ENCODE measurements at places on chromosomes 5 and 9. TPM values are rescaled to one million over a fixed set of nuclear protein-coding genes. Genes with fewer than 3 reads are reported as not detected.

GRCh38 chr5:136014049-136015002 is 14.5 kb upstream of the TGFBI start:
- no peak overlapping the region for H3K4me3 ChIP-seq
- H3K36me3 ChIP-seq = no peaks in the 10 kb centered on the region
- peak; percentile 55 for DNase-seq
- H3K27me3 ChIP-seq = no peaks in the 10 kb centered on the region
- no peak overlapping the region for H3K27ac ChIP-seq
- no peaks in the 10 kb centered on the region for H3K4me1 ChIP-seq

DNA sequence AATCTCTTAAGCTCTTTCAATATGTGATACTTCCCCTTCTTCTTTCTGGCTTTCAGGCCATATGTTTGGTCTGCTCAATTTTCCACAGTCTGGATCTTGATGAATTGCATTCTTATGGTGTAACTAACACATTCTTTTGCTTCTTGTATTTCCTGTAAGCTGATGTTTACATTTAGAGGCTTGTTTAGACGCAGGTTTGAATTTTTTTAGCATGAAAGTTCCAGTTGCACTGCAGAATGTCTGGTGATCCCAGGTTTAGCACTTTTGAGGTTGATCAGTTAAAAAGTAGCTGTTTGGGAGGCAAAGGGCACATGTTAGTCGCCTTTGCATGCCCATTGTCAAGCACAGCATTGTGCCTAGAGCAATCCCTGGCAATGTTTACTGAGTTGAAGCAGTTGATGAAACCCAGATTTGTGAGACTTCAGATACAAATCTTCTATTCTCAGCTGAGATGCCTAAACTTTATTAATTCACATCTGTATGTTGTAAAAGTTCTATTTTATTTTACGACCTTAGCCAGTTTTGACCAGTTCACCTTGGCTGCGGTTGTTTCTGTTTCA is 59.6 kb upstream of the SPATA31C2 start:
- H3K36me3 ChIP-seq = no peaks in the 10 kb centered on the region
- no peak overlapping the region for H3K27ac ChIP-seq
- DNase-seq = no peak
- no peaks in the 10 kb centered on the region for H3K27me3 ChIP-seq
- peaks cover 3% of the 10 kb centered on the region for H3K4me1 ChIP-seq

The LRRC8A gene
- 61.3 TPM for total RNA-seq

DNA sequence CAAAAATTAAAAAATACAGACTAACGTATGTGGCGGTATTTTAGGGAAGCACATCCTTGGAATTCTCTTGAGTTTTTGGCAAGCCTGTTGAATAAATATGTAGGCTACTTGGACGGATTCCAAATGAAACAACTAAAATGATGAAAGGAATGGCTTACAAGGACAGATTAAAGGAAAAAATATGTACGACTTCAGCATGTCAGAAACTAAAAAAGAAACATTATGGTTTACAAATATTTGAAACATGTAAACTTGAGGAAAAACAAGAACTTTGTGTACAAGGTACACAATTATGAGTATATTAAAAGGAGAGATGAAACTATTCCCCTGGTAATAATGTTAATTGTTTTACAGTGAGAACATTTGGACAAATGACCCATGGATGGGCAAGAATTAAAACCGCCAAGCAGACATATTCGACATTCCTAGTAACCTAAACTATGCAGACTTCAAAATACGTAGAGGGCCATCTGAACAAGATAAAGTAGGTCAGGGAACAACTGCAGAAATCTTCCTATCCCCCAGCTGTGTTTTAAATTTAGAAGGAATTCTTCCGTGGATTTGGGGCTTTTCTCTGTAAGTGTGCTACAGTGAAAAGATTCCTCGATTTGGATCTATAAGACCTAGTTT is 12.5 kb downstream of the EDIL3 start:
- DNase-seq = no peak
- no peak overlapping the region for H3K4me3 ChIP-seq
- H3K27me3 ChIP-seq = no peaks in the 10 kb centered on the region
- H3K4me1 ChIP-seq = no peaks in the 10 kb centered on the region
- H3K27ac ChIP-seq = no peak overlapping the region

DNA sequence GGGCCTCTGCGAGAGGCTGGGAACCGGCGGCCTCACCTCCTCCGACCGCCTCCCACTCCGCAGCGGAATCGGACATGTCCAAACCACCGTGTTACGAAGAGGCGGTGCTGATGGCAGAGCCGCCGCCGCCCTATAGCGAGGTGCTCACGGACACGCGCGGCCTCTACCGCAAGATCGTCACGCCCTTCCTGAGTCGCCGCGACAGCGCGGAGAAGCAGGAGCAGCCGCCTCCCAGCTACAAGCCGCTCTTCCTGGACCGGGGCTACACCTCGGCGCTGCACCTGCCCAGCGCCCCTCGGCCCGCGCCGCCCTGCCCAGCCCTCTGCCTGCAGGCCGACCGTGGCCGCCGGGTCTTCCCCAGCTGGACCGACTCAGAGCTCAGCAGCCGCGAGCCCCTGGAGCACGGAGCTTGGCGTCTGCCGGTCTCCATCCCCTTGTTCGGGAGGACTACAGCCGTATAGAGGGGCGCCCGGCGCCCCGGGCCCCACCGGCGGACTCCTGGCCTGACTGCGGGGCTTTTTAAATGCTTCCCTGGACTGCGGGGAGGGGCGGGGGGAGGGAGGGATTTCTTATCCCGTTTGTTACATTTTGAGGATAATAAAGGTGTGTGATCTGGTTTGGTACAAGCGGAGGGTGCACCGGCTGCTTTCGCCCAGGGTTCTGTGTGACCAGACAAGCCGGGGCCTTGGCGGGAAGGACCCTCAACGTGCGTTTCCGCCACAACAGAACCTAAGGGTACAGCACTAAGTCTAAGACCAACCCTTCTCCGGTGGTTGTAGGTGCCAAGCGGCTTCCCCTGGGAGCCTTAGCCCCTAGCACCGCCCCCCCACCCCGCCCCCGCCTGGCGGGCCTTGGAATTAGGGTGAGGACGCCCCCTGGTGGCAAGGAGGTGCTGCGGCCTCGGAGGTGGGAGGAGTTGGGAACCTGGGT is 9.3 kb downstream of the PRR7 start:
- H3K27ac ChIP-seq = peak overlapping the region; percentile 64
- H3K4me3 ChIP-seq = peak overlapping the region; percentile 58
- peak; percentile 97 for DNase-seq
- no peaks in the 10 kb centered on the region for H3K36me3 ChIP-seq
- H3K27me3 ChIP-seq = no peaks in the 10 kb centered on the region

DNA sequence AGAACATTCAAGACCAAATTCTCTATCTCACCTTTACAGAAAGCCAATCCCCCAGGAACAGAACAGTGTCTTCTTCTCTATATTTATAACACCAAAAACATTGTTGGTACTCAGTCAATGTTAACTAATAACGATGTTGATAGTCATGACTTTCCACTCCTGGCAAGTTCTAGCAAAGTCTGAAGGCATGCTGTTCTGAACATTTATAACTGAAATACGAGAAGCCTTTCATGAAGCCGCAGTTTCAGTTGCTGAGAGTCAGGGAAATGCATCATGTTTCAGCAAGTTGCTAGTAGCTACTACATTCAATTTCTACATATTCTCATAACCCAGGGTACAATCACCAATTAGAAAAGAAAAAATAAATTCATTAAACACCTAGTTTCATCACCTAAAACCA is 301.4 kb downstream of the PDE4D start:
- no peak overlapping the region for H3K27ac ChIP-seq
- no peak overlapping the region for H3K4me3 ChIP-seq
- DNase-seq = no peak
- no peaks in the 10 kb centered on the region for H3K27me3 ChIP-seq

GRCh38 chr9:124010665-124011321 is 775 bp upstream of the LHX2 start:
- peak overlapping the region; percentile 15 for H3K4me3 ChIP-seq
- H3K27ac ChIP-seq = no peak overlapping the region
- H3K4me1 ChIP-seq = peaks cover 8% of the 10 kb centered on the region
- H3K27me3 ChIP-seq = peaks cover 12% of the 10 kb centered on the region
- H3K36me3 ChIP-seq = no peaks in the 10 kb centered on the region

- no peak for DNase-seq
- no peak overlapping the region for H3K27ac ChIP-seq
- no peaks in the 10 kb centered on the region for H3K36me3 ChIP-seq
- no peak overlapping the region for H3K4me3 ChIP-seq
Measured at GRCh38 chr9:76013809-76014208, 123.3 kb downstream of the PCSK5 start.

The VPS13A gene
- total RNA-seq = 40.3 TPM

DNA sequence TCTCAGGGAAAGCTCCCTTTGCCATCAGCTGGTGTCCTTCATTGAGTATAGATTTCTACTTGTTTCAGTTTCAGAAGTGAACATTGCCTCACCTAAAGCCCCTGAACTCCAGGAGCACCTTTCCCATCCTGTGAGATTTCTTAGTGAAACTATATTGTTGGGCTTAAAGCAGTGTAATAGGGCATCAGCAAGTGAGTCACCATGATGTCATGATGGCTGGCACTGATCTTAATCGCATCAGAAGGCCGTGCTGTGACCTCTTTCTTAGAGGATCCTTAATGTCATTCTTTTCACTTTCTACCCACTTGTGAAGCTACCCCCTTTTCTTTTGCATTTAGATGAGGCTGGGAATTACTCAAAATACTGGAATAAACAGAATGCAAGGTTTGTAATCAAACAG is 401.3 kb downstream of the MTRR start:
- no peak for DNase-seq
- no peak overlapping the region for H3K27ac ChIP-seq
- no peaks in the 10 kb centered on the region for H3K4me1 ChIP-seq
- no peaks in the 10 kb centered on the region for H3K27me3 ChIP-seq

Data from testis (tissue), 5 donors.